Activated naive CD4-positive, alpha-beta T cell treated with anti-CD3 and anti-CD28 coated beads, Interleukin-2, amount 50 U/mL, for 72 hours (primary cell): ENCODE measurements at places on chromosomes 2 and 18. TPM values are rescaled to one million over a fixed set of nuclear protein-coding genes. Genes with fewer than 3 reads are reported as not detected.

- DNase-seq: no peak
Measured at GRCh38 chr2:138369856-138370255, 131.7 kb upstream of the SPOPL start.

DNA sequence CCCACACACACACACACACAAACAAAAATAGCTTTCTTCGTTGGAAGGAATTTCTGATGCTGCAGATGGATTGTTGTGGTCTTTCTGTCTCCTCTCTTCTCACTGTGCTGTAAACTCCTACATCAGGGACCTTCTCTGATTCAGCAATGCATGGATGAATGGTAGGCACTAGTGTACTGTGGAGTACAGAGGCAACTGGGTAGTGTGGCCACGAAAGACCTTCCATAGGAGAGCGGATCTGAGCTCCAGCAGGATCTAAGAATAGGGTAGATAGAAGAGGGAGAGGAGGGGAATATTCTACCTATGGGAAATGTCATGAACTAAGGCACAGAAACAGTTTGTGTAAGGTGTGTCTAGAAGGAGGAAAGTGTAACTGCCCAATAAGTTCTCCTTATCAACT lies 266.8 kb downstream of the MYCN start:
- no peak for DNase-seq

GRCh38 chr2:19140463-19141208 lies 217.8 kb downstream of the OSR1 start:
- no peak for DNase-seq

- DNase-seq: no peak
Measured at GRCh38 chr2:129247751-129248150, 731.7 kb upstream of the RAB6C start.

DNA sequence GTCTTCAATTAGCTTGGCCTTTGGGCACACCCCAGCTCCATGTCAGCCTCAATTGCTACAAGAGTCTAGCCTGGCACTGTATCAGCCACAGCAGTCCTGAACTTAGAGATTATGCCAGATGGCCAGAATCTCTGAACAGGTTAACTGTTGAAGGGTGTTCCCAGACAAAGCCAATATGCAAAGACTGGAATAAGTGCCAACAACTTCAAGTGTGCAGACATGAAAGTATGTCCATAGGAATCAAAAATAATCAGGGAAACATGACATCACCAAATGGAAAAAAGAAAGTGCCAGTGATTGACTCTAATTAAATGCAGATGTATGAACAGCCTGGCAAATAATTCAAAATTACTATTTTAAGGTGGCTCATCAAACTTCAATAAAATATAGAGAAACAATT lies 98.5 kb upstream of the DOCK10 start:
- DNase-seq: no peak

- no peak for DNase-seq
Measured at GRCh38 chr2:207395535-207396251, 134.1 kb upstream of the CREB1 start.

DNA sequence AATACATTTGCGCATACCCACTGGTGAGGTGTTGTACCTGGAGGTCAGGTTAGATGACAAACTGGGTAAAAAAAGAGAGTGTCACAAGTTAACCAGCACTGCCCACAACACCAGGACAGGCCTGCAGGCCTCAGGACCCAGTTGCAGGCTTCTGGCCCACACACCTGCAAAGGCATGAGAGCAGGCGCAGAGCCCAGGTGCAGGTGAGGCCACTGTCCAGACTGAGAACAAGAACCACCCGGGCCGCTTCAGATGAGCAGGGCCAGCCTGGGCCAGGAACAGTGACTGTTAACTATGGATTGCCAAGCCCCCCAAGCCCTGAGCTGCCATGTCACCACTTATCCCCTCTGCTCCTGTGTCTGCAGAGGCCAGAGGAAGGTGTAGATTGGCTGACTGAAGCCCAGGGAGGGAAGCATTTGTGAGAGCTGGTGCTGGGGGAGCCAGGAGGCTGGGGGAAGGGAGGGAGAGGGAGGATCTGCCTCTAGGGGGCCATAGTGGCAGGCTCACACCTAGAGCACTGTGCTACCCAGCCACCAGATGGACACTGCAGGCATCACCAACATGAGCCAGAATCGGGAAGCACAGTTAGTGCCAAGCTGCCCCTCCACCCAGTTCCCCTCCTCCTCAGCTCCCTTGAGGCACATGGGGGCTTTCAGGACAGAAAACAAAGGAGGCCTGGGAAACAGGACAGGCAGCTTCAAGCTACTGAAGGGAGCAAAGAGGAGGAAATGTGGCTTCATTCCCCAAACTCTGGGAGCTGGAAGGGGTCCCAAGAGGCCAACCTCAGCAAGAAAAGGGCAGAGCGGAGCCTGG lies 35.4 kb downstream of the SFXN5 start:
- no peak for DNase-seq

- DNase-seq: no peak
Measured at GRCh38 chr2:233821709-233822100, 32.6 kb downstream of the HJURP start.

DNA sequence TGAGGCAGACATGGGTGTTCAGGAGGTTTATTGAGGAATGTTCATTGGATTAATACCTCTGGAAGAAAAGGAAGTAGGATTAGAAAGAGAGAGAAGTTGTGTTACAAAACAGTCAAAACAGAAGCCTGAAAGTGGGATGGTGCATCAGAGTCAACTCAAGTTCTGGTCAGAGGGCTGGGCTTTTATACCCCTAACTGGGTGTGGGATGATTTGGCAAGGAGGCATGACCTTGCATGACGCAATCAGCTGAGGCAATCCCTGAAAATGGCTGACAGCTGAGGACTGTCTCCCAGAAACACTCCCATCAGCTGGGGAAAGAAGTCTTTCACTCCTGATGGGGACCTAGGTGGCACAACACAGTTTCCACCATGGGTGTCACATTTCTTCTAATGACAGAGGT lies 818.2 kb downstream of the SATB2 start:
- no peak for DNase-seq

DNA sequence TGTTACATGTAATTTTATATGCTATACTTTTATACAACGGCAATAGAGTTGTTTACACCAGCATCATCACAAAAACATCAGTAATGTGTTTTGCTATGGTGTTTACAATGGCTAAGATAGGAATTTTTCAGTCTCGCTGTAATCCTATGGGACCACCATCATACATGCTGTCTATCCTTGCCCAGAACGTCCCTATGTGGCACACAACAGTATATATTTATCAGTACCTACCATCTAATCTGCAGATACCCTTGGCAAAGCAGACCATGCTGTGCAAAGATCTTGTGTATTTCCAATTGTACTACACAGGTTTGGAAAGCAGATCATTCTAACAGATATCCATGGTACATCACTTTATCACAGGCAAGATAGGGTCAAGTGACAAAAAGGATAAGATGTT lies 15.3 kb downstream of the RPL31 start:
- no peak for DNase-seq

The EMILIN2 gene
- total RNA-seq: 13.0 TPM

The CHST10 gene
- total RNA-seq: 7.3 TPM

The HOXD13 gene
- total RNA-seq: not detected
